ENCODE measurements at places on chromosomes 11 and 22.

- no peaks in the 10 kb centered on the region for H3K36me3 ChIP-seq
- H3K4me3 ChIP-seq: no peak overlapping the region
- no peaks in the 10 kb centered on the region for H3K27me3 ChIP-seq
These were observed 112.7 kb downstream of the FCHSD2 start for GRCh38 chr11:73029403-73029802.

GRCh38 chr11:106288822-106289387 lies 211.4 kb downstream of the AASDHPPT start:
- H3K27me3 ChIP-seq: no peaks in the 10 kb centered on the region
- no peak for DNase-seq
- H3K36me3 ChIP-seq: no peaks in the 10 kb centered on the region
- H3K4me3 ChIP-seq: no peak overlapping the region

GRCh38 chr22:47355388-47355725 lies 592.9 kb downstream of the TBC1D22A start:
- DNase-seq: no peak
- H3K36me3 ChIP-seq: no peaks in the 10 kb centered on the region
- no peaks in the 10 kb centered on the region for H3K27me3 ChIP-seq

DNA sequence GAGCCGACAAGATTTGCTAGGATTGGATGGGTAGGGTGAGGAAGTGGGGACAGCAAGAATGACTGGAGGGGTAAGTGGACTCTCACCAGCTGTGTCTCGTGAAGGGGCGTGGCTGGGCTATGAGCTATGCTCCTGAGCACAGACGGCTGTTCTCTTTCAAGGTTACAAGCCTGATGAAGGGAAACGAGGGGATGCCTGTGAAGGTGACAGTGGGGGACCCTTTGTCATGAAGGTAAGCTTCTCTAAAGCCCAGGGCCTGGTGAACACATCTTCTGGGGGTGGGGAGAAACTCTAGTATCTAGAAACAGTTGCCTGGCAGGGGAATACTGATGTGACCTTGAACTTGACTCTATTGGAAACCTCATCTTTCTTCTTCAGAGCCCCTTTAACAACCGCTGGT lies 19.9 kb downstream of the F2 start:
- H3K36me3 ChIP-seq: peaks cover 23% of the 10 kb centered on the region
- DNase-seq: no peak
- H3K4me3 ChIP-seq: no peak overlapping the region
- no peaks in the 10 kb centered on the region for H3K4me1 ChIP-seq

GRCh38 chr11:117584056-117584830 lies 212.8 kb downstream of the DSCAML1 start:
- H3K27ac ChIP-seq: no peak overlapping the region
- no peaks in the 10 kb centered on the region for H3K27me3 ChIP-seq
- no peak overlapping the region for H3K4me3 ChIP-seq
- H3K4me1 ChIP-seq: no peaks in the 10 kb centered on the region
- no peak for DNase-seq

DNA sequence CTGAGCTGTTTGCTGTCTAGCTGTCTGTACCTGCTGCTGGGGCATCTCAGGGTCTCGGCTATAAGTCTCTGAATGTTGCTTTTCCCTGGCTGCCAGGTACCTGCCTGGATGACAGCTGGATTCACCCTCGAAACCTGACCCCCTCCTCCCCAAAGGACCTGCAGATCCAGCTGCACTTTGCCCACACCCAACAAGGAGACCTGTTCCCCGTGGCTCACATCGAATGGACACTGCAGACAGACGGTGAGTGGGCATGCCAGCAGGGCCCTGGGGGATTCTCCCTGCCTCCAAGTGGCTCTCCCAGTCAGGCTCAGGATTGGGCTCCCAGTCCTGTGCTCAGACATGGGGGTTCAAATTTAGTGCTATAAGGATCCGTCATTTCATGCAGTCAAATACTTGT lies 12.9 kb downstream of the IL17RA start:
- H3K27me3 ChIP-seq: no peaks in the 10 kb centered on the region
- no peak for DNase-seq
- no peaks in the 10 kb centered on the region for H3K4me1 ChIP-seq
- H3K36me3 ChIP-seq: peaks cover 41% of the 10 kb centered on the region

DNA sequence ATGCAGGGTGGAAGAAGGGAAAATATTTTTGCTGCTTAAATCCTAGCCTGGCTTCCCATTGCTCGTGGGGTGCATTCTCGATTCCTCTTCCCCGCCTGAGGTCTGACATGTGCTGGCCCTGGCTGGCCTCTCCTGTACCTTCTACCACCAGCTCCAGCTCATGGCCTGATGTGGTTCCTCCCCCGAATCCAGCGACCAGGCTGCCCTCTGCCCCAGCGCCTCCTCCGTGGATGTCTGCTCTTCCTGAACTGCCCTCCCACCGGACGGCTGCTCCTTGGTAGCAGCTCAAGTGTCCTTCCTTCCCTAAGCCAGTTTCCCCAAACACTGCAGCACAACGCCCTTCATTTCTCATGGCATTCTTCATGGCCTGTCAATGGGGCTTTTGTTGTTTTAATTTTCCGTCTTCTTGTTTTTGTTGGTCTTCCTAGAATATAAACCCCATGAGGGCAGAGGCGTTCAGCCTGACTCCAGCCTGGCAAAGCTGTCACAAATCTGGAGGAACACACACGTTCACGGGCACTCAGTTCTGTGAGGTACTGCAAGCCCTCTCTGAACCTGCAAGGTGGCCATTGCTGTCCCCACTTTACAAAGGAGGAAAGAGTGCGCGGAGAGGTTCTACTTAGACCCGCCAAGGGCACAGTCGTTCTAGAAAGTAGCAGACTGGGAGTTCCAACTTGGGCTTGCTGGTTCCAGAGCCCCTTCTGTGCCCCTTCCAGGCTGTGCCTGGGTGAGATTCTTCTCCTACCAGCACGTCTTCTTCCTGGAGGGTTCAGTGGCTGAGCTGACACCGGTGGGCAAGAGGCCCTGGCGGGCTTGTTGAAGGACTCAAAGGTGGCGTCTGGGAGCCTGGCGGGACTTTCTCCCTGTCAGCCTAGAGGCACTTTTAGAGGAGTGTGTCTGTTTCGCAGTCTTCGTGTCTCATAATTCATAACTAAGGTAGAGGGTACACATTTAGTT lies 953 bp upstream of the LRP5 start:
- DNase-seq: no peak
- no peak overlapping the region for H3K27ac ChIP-seq
- no peaks in the 10 kb centered on the region for H3K27me3 ChIP-seq
- H3K36me3 ChIP-seq: no peaks in the 10 kb centered on the region

GRCh38 chr22:48314073-48314472 lies 1513.6 kb downstream of the BRD1 start:
- H3K4me1 ChIP-seq: no peaks in the 10 kb centered on the region
- no peak overlapping the region for H3K27ac ChIP-seq
- no peaks in the 10 kb centered on the region for H3K27me3 ChIP-seq
- DNase-seq: no peak
- H3K36me3 ChIP-seq: no peaks in the 10 kb centered on the region

DNA sequence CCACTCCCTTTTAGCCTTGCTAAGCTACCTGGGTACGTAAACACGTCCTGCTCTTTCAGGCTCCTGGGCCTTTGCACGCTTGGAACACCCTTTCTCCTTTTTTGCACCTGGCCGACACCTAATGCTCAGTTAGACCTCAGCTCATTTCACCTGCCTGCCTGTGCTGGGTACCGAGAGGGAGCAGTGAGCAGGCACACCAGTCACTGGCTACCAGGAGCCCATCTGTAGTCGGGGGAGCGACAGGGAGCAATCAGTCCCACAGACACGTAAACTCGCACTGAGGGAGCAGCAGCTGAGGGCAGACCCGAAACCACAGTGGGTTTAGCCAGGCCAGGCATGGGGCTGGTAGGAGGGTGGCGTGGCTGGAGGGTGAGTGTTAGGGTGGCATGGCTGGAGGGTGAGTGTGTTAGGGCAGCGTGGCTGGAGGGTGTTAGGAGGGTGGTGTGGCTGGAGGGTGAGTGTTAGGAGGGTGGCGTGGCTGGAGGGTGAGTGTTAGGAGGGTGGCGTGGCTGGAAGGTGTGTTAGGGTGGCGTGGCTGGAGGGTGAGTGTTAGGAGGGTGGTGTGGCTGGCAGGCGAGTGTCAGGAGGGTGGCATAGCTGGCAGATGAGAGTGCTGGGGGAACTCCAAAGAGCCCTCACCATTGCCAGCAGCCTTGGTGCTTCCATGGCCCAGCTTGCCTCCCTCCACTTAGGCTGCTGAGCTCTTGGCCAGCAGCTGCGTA lies 6.4 kb upstream of the GTSE1 start:
- H3K27me3 ChIP-seq: no peaks in the 10 kb centered on the region
- no peaks in the 10 kb centered on the region for H3K4me1 ChIP-seq
- DNase-seq: no peak
- no peak overlapping the region for H3K4me3 ChIP-seq
- peaks cover 24% of the 10 kb centered on the region for H3K36me3 ChIP-seq

DNA sequence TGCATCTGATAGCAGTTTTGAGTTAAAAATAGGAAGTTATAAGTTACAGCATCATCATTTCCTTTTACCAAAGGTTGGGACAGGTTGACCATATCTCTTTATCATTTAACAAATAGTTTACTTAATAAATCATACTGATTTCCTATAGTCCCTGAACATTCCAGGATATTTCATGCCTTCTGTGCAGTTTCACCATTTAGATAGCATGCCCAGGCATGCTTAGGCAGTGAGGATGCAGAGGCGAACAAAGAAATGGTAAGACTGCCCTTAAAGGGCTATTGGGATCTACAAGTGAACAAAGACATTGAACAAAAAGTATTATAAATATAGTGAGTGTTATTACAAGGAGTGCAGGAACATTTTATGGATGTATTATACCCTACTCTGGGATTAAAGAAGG lies 96.4 kb downstream of the PRMT3 start:
- H3K4me1 ChIP-seq: no peaks in the 10 kb centered on the region
- no peak overlapping the region for H3K27ac ChIP-seq
- peak; percentile 7 for DNase-seq
- H3K4me3 ChIP-seq: no peak overlapping the region
- H3K36me3 ChIP-seq: peaks cover 2% of the 10 kb centered on the region

- H3K4me3 ChIP-seq: no peak overlapping the region
- H3K27me3 ChIP-seq: no peaks in the 10 kb centered on the region
- no peak overlapping the region for H3K27ac ChIP-seq
- H3K36me3 ChIP-seq: no peaks in the 10 kb centered on the region
These were observed 16.2 kb downstream of the CAPN5 start for GRCh38 chr11:77082838-77083565.

DNA sequence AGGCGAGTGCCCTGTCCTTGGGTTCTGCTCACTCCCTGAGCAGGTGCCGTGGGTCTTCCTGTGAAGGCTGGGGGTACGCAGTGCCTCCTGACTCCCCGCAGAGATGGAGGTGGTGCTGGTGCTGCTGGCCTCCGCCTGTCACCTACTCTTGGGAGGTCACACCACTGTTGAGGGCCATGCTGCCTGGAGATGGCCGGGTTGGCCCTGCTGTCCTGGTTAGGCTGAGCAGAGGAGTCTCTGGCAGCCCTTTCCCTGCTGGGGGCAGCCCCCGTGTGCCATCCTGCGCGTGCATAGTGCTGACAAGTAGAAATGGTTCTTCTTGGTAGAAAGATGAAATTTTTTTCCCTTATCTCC lies 49.6 kb downstream of the MUC6 start:
- H3K36me3 ChIP-seq: peaks cover 68% of the 10 kb centered on the region
- no peaks in the 10 kb centered on the region for H3K27me3 ChIP-seq

GRCh38 chr22:20031732-20032406 lies 11.0 kb downstream of the TANGO2 start:
- no peaks in the 10 kb centered on the region for H3K27me3 ChIP-seq
- no peaks in the 10 kb centered on the region for H3K4me1 ChIP-seq
- H3K27ac ChIP-seq: no peak overlapping the region

DNA sequence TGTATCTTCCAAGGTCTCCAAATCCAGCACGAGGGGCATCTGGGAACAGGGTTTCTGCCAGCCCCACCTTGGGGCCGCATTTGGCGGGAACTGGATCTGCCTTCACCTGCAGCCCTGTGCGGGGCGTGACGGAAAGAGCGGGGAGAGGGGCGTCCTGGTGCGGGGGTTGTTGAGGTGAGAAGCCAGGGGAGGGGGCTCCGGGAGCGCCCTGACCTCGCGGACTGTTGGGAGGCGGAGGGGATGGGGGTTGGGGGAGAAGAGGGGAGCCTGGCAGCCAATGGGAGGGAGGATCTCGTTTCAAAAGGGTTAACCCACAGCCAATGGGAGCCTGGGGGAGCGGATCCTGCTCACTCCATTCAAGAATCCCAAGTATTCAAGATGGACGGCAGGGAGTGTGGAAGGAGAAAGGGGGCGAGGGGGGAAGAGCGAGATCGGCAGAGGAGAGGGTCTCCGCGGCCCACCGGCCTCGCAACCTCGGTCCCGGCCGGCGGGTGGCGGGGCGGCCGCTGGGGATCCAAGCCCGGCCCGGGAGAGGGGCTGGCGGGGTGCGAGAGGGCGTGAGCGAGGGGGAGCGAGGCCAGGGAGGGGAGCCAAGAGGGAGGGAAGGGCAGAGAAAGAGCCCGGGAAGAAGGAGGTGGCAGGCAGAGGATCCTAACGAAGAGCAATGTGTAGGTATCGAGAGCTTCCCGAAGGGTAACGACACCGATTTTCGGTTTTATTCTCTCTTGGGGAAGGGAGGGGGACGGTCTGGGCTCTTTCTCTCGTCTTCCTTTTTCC lies 11.5 kb downstream of the YPEL4 start:
- peak overlapping the region; percentile 98 for H3K4me3 ChIP-seq
- no peaks in the 10 kb centered on the region for H3K27me3 ChIP-seq
- peaks cover 25% of the 10 kb centered on the region for H3K4me1 ChIP-seq
- peak overlapping the region; percentile 96 for H3K27ac ChIP-seq
- DNase-seq: peak; percentile 63

DNA sequence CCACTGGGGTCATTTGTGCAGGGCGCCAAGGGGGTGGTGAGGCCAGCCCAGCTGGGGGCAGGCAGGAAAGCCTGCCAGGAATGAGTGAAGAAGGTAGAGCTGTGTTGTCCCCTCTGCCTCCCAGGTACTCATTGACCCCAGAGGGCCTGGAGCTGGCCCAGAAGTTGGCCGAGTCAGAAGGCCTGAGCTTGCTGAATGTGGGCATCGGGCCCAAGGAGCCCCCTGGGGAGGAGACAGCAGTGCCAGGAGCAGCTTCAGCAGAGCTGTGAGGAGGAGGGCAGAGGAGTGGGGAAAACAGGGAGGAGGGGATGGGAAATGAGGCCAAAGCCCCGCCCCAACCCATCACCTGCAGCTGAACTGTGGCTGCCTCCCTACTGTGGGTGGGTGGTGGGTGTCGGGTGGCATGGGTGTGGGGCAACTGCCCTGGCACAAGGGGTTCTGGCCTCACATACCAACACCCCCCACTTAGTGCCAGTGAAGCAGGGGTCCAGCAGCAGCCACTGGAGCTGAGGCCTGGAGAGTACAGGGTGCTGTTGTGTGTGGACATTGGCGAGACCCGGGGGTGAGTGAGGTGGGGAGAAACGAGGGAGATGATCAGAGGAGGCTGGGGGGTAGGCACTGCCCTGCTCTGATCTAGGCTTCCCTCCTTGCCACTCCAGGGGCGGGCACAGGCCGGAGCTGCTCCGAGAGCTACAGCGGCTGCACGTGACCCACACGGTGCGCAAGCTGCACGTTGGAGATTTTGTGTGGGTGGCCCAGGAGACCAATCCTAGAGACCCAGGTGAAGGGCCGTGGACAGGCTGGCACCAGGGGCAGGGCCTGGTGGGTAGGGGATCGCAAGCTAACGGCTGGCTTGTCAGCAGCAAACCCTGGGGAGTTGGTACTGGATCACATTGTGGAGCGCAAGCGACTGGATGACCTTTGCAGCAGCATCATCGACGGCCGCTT lies 3.0 kb downstream of the MUS81 start:
- H3K4me3 ChIP-seq: no peak overlapping the region
- H3K27me3 ChIP-seq: no peaks in the 10 kb centered on the region
- peaks cover 61% of the 10 kb centered on the region for H3K36me3 ChIP-seq
- no peak for DNase-seq
- H3K4me1 ChIP-seq: peaks cover 14% of the 10 kb centered on the region
